ENCODE measurements at places on chromosomes 1 and 21.

GRCh38 chr1:18237371-18237770 is 129.8 kb downstream of the IGSF21 start:
- no peak for DNase-seq

GRCh38 chr1:169812131-169812530 is 17.4 kb upstream of the METTL18 start:
- no peak for DNase-seq

DNA sequence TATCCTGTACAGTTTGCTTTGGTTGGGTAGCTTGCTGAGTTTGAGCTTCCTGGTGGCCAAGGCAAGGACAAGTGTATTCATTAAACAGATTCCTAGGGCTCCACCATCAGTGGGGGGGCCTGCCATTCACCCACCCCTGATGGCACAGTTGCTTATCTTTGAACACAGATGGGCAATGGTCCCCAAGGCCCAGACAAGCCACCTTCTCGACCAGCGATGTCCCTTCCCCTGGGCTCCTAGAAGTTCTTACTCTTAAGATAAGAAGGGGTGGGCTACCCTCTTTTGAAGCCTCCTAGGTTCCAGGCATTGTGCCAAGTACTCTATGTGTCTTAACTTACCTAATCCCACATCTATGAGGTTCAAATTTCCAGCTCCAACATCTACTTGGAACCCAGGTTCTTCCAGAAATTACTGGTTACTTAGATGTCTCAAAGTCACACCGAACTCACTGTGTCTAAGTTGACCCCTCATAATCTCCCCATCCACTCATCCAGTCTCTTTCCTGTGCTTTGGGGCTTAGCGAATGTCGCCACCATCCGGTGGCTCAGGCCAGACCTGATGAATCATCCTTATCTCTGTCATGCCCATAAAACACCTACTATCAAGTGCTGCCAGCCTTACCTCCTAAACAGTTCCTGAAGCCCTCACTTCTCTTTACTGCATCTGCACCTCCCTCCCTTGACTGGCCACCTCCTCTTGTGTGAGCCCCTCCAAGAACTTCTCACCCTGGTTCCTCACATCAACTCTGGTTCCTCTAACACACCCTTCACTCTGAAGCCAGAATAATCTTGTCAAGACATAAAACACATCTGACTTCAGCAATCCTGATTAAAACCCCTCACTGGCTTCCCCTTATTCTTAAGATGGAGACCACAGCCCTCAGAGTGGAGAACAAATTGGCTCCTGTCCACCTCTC is 50.1 kb downstream of the KLHDC7A start:
- DNase-seq = no peak

- peak; percentile 5 for DNase-seq
These were observed 805 bp downstream of the ATG4C start for GRCh38 chr1:62784509-62785365.

DNA sequence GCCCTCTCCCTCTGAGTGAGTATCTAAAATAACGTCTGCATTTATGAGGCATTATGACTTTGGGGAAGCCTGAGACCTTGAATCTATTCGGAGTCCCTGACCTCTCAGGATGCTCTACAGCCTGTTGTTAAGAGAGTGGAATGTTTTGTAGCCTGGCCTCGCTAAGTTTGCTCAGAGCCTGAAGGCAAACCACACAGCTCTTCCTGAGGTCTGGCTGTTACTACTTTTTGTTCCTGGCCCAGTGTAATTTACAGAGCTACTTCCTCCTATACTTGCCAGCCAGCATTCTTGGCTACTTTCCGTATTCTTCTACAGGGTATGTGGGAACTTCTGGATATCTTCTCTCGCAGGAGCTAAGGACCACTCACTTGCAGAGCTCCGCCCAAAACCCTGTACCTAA is 3.6 kb upstream of the ZMYM4 start:
- peak; percentile 37 for DNase-seq

GRCh38 chr1:1599030-1599934 is 653 bp downstream of the FNDC10 start:
- peak; percentile 18 for DNase-seq

GRCh38 chr1:84365225-84366221 is 32.8 kb upstream of the DNASE2B start:
- DNase-seq = peak; percentile 98
